ENCODE measurements at places on chromosomes 2 and 18. TPM values are rescaled to one million over a fixed set of nuclear protein-coding genes. Genes with fewer than 3 reads are reported as not detected.

DNA sequence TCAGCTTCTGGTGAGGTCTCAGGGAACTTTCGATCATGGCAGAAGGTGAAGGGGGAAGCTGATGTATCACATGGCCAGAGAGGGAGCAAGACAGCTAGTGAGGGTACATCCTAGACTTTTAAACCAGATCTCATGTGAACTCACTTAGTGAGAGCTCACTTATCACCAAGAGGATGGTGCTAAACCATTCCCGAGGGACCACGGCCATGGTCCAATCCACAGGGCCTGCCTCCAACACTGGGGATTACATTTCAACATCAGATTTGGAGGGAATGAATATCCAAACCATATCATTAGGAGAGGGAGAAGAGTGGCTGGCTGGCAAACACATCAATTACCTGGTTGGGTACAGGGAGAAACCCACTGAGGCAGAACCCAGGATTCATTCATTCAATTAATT is 75.7 kb upstream of the HAAO start:
- H3K4me1 ChIP-seq, result no peaks in the 10 kb centered on the region
- H3K27me3 ChIP-seq, result no peaks in the 10 kb centered on the region
- no peak overlapping the region for H3K27ac ChIP-seq
- H3K4me3 ChIP-seq, result no peak overlapping the region
- no peaks in the 10 kb centered on the region for H3K36me3 ChIP-seq
- DNase-seq, result no peak

DNA sequence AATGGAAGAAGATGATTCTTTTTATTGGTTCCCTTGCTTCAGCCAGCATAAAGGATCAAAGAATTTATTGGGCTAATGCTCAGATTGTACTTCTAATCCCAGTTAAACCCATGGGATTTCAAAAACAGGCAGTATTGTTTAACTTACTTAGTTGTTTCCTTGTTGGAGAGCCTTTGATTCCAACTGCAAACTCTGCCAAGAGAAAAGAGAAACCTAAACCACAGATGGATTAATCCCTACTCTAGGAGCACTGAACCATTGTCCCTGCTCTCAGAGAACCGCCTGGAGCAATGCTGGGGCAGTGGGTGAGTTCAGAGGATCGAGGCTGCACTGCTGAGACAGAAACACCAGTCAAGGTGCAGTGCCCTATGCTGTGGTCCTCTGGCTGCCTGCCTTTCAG is 44.9 kb upstream of the SIGLEC15 start:
- H3K4me1 ChIP-seq, result peaks cover 10% of the 10 kb centered on the region
- no peak for DNase-seq
- no peak overlapping the region for H3K4me3 ChIP-seq
- no peaks in the 10 kb centered on the region for H3K27me3 ChIP-seq
- no peaks in the 10 kb centered on the region for H3K36me3 ChIP-seq

- no peak overlapping the region for H3K27ac ChIP-seq
- H3K4me3 ChIP-seq, result no peak overlapping the region
- no peaks in the 10 kb centered on the region for H3K27me3 ChIP-seq
- H3K4me1 ChIP-seq, result no peaks in the 10 kb centered on the region
- no peak for DNase-seq
Measured at GRCh38 chr2:69316550-69316949, 70.5 kb downstream of the GFPT1 start.

DNA sequence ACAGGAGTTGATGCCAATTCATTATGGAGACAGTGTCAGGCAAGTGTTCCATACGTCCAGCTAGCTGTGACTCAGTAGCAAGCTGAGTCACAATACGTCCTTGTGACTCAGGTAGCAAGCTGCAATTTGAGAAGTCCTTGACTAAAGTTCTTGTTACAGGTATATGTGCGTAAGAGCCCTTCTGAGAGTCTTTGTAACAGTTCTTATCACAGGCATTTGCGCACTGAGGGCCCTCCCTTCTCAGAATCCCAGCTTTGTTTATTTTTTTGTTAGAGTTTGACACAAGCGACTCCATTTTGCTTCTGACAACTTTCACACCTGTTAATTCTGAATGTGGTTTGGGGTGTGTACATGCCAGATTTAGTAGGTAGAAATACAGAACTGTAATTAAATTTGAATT is 20.1 kb upstream of the ACMSD start:
- no peaks in the 10 kb centered on the region for H3K27me3 ChIP-seq
- peak; percentile 64 for DNase-seq
- H3K4me1 ChIP-seq, result no peaks in the 10 kb centered on the region

The IL36B gene
- not detected for polyA plus RNA-seq

GRCh38 chr18:42113529-42114191 is 158.6 kb downstream of the PIK3C3 start:
- peaks cover 5% of the 10 kb centered on the region for H3K4me1 ChIP-seq
- no peaks in the 10 kb centered on the region for H3K36me3 ChIP-seq
- H3K27ac ChIP-seq, result peak overlapping the region; percentile 58
- no peaks in the 10 kb centered on the region for H3K27me3 ChIP-seq

Measured in hepatocyte (in vitro differentiated cells).